ENCODE measurements at places on chromosomes 5 and 9.

DNA sequence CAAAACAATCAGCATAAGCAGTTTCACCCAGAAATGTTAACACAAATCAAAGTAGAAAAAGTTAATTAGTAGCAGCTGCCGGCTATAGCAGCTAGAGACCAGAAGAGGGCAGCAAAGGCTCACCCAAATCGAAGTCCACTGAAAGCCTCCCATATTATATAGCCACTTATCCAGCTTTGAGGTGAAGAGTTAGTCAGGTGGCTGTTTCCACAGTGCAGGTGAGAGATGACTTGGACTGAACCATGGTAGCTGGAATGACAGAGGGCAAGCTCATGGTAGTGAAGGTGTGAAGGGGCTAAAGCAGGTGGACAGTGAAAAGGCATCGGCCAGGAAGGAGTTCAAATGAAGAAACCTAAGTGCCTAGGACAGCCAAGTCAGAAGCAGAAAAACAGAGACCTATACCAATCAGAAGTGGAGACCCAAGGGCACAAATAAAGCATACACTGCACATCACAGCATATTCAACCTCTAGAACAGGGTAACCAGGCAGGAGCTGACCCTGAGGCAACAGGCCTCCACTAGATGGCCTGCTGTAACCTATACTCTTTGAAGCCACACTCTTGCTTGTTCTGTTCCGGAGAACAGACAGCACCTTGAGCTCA, 7.2 kb upstream of the RNF38 start:
- DNase-seq = no peak

DNA sequence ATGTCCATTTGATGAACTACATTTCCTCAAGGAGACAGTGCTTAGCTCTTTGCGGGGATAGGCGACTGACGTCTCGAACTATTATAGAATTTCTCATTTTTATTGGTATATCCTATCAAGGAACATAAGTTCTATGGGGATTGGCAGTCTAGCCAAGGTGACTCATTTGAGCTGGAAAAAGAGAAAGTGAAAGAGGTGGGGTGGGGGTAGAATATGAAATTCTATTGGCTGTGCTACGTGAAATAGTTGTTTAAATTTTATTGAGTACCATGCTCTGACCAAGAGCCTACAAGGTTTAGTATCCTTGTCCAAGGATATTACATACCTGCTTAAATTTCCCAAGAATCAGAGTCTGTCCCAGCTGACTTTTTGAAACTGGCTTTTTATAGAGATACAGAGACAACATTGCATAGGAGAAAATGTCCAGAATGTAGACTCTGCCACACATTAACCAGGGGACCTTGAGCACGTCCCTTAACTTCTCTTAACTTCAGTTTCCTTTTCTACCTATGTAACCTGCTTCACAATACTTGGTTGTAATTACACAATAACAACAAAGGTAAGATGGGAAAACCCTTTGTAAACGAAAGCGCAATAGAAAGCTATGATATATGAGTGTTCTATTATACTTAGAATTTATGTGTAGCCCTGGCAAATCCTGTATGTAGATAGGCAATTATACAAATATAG, 226.4 kb upstream of the WWC1 start:
- no peak for DNase-seq

- no peak for DNase-seq
Observed at GRCh38 chr9:126431077-126431742, 104.6 kb downstream of the MVB12B start.

- DNase-seq = no peak
Observed at GRCh38 chr5:56406838-56407237, 173.7 kb upstream of the ANKRD55 start.

DNA sequence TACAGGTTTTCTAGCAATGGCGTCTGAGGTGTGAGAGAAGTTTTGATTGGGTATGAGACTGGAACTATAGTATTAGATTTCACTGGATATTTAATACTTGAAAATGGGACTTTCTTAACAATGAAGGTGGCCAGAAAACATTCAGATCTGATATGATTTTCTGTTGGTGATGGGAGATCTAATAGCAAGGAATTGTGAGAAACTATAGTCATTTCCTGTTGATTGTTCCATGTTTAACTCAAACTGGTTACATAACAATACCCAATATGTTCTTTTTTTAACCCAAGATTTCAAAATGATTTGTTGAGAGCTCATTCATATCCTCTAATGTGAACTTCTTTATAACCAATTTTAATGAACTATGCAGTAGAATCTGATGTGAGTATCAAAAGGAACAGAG, 793.2 kb upstream of the RGMB start:
- DNase-seq = no peak

- no peak for DNase-seq
Observed at GRCh38 chr9:131590907-131591844, 45.9 kb downstream of the PRRT1B start.

- DNase-seq = no peak
Observed at GRCh38 chr9:79759460-79759859, 187.7 kb downstream of the TLE4 start.

- peak; percentile 59 for DNase-seq
Observed at GRCh38 chr5:157571357-157571827, 4.2 kb downstream of the ADAM19 start.

DNA sequence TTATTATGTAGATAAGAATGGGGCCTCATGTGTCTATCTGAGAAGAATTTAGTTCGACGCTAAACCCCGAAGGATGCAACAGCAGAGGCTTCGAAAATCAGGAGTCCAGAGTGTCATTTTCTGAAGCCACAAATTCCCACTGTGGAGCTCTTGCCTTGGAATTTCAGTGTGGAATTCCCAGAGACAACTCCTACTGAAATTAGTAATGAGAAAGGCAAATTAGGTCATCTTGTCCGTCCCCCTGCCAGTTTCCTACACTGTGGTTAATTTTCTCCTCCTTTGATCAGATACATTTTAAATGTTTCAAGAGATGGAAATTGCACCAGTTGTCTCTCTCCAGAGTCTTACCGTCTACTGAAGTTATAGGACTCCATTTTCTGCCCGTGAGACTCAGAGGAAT, 633.6 kb downstream of the BNC2 start:
- no peak for DNase-seq

DNA sequence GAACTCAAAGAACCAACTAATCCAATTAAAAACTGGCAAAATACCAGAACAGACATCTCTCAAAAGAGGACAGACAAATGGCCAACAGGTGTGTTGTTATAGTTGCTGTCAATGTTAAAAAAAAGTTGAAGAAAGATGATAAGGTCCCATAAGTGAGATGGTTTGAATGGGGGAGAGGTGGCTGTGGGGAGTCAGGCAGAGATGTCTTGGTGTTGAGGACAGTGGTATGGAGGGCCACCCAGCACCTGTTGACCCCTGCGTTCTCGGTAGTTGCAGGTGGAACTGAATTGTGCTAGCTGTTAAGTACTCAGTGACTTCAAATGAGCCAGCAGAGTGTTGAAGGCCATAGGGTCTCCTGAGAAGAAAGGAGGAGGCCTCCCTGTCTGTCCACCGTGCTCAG, 55.9 kb upstream of the PITX1 start:
- DNase-seq = no peak

- DNase-seq = no peak
Observed at GRCh38 chr5:76495870-76496269, 92.8 kb downstream of the IQGAP2 start.

- no peak for DNase-seq
Observed at GRCh38 chr5:22051881-22052280, 801.3 kb downstream of the CDH12 start.

DNA sequence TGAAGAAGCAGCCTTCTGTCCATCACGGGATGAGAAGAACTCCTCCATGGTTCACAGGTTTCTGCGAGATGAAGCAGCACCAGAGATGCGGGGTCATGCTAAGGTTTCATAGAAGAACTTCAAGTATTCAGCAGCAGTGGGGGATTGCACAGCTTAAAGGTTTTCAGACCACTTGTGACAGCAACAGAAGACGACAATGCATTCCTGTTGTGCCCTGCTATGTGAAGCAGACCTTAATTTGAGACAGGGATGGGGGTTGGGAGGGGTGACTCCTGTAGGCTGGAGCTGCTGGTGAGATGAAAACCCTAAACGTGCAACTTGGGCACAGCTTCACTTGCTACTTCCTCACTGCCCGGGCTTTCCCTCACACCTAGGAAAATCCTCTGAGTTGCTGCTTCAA, 256.0 kb downstream of the SLIT3 start:
- no peak for DNase-seq

- no peak for DNase-seq
Observed at GRCh38 chr5:170630711-170631141, 126.9 kb downstream of the KCNIP1 start.

GRCh38 chr9:105959531-105959930, 265.2 kb downstream of the TMEM38B start:
- DNase-seq = no peak

GRCh38 chr9:110768886-110769285, 100.3 kb downstream of the MUSK start:
- no peak for DNase-seq

GRCh38 chr9:137227054-137227852, at the start of gene RNF224:
TSS of gene RNF224 (plus strand) at chr9:137227502. CDS start at chr9:137228336, 834 bp downstream.
- DNase-seq = no peak

- DNase-seq = no peak
Observed at GRCh38 chr5:111697215-111697614, 59.8 kb downstream of the NREP start.

DNA sequence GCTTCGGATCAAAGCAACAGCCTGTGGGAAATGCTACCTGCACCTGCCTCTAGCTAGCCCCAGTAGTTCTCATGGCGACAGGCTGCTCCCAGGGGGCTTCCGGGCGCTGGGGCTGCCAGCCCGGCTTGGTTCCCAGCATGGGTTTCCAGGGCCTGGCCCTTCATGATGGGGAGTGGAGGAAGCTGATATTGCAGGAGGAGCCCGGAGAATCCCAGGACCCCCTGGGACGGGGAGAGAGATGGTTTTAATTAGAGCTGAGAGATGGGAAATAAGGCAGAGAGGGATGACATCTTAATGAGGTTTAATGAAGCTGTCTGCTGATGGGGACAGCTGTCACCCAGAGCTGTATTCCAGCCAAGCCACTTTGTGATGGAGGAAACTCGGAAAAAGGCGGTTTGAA, 78.6 kb downstream of the CFAP77 start:
- no peak for DNase-seq

DNA sequence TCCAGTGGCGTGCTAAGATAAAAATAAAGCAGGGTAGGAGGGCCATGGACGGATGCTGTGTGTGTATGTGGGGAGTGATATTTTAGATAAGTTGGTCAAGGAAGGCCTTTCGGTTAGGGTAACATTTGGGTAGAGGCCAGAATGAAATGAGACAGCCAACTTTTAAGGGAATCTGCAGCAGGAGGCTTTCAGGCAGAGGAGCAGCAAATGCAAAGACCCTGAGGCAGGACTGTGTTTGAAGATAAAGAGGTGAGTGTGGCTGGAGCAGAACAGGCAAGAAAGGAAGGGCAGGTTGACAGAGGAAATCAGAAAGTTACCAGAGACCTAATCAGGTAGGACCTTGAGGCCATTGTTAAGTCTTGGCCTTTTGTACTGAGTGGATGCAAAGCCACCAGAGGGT, 106.2 kb downstream of the MAST4 start:
- DNase-seq = no peak

GRCh38 chr5:167295681-167296005, 995.8 kb upstream of the WWC1 start:
- no peak for DNase-seq

DNA sequence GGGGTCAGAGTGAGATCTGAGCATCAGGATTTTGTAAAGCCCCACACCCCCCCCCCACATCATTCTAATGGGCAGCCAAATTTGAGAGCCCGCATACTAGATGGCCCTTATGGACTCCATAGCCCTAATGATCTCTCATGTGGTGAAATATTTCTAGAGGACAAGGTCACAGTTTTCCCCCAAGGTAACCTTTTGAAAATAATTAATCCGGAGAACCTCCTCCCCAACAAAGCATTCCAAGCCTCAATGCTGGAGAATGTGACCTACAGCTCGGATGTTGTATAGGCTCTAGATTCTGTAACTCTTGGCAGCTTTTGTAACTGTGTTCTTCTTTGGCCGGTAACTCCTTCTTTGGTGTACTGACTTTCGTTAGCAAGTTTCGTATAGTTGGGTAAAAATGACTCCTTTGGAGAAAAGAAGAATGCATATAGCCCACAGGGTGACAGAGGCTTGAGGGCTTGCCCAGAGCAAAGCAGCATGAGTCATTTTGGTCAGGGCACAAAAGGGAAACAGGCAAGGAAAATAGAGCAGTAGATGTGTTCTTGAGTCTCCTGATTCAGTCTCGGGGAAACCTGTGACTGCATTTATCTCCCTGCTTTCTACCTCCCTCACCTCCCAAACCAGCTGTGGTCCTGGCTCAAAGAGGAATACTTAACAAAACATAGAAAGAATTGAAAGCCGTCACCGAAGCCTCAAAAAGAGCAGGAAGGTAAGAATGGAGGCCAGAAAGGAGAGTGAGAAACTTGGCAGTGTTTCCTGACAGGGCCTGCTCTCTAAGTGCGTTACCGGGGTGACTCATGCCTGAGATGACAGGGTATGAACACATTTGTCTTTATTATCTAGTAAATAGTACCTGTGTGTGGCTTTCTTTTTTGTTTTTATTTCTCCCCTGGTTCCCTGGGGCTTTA, 6.6 kb upstream of the XPA start:
- peak; percentile 53 for DNase-seq

GRCh38 chr5:8682381-8682780, 813.4 kb downstream of the MTRR start:
- DNase-seq = no peak

DNA sequence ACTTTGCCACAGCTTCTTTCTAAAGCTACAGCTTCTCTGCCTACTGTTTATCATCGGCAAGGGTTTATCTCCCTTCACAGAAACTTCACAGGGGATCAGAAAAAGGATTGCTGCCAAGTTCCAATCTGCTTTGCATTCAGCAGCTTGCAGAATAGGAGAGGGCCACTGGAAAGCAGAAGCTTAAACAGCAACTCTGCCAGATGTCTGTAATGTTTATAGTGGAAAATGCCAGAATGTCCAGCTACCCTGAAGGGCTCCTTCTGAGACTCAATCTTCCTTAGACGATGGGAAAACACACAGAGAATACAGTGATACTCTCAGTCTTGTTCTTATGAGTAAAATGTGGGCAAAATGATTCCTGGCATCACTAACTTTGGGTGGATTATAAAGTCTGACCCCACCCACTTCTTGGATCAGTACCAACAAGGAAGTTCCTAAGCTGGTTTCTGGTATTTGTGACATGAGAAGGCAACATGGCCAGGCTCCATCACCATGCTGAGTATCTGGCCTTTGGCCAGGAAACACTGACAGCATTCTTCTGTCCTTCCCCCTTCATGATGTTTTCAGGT, 19.0 kb downstream of the STOM start:
- no peak for DNase-seq

DNA sequence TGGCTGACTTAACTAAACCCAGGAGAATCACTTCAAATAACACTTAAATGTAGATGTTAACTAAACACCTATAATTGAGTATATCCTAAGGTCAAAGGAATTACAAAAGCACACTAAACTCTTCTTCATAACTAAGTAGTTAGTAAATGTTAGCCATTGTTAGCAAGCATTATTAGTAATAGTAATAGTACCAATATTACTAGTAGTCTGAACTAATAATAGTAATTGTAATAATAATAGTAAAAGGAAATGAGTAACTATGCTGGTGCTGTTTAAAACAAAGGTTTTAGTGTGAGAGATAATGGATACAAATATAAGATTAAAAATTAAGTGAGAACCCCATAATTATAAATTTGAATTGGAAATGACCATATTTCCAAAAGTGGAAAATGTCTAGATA, 641.9 kb upstream of the RORB start:
- no peak for DNase-seq
